AG20443 (cell line): ENCODE measurements at places on chromosomes 3 and 15.

DNA sequence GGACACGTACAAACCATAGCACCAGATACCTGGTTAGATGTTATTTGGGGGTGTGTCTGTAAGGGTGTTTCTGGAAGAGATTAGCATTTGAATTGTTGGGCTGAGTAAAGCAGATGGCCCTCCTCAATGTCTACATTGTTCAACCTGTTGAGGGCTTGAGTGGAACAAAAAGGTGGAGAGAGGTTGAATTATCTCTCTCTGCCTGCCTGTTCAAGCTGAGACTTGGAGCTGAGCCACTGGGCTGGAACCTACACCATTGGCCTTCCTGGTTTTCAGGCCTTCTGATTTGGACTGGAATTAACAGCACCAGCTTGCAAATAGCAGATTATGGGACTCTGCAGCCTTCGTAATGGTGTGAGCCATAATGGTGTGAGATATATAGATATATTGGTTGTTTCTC, 71.3 kb upstream of the CORO2B start:
- DNase-seq: no peak

- DNase-seq: no peak
Observed at GRCh38 chr15:94247789-94248638, 16.7 kb downstream of the MCTP2 start.

- DNase-seq: no peak
Observed at GRCh38 chr15:90037961-90038631, 37.0 kb downstream of the ZNF710 start.

DNA sequence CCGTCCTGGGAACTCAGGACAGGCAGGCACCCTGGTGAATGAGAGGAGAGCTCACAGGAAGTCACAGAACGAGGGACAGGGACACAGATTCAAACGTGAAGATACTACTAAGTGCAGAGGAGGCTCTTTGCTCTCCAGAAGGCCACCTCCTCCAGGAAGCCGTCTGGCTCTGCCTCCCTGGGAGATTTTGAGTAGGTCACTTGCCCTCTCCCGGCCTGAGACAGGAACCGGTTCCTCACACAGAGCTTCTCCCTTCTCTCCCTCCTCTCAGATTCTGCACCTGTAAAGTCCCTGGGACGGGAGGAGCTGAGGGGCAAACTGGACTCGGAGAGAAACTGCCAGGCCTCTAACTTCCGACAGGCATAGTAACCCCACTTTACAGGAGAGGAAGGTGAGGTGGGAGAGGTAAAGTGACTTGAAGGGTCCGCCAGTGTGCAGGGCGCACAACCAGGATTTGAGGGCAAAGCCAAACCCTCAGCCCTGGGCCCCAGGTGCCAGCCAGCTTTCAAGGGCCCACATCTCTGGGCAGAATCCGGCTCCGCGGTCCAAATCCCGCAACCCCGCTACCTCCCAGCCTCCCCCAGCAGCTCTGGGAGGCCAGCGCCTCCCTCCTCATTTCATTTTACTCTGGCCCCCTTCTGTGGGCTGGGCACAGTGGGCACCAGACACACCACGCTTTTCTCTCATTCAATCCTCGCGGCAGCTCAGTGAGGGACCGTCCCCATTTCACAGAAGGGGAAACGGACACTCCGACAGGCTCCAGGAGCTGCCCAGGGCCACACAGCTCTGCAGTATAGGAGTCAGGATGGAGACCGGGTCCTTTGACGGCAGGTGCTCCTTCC, 150.2 kb downstream of the SMAD6 start:
- no peak for DNase-seq

DNA sequence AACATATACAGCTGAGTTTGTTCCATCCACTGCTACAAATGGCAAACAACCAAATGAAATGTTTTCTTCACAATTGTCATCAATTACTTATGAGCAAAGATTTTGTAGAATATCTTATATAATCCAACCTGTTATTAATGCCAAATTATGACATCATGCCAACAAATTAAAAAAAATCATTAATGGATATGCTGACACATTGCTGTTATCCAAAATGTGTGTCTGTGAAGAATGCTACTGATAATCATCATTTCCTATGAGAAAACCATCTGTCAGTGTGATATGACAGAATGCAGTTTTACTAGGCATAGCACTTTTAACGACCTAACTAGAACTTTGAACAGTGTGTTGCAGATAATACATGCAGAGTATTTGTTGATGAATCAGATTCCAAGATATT, 556.5 kb upstream of the KCNMB2 start:
- DNase-seq: no peak

- no peak for DNase-seq
Observed at GRCh38 chr3:172186607-172187006, 147.2 kb downstream of the FNDC3B start.

GRCh38 chr15:57509965-57510364, 81.7 kb upstream of the MYZAP start:
- no peak for DNase-seq

DNA sequence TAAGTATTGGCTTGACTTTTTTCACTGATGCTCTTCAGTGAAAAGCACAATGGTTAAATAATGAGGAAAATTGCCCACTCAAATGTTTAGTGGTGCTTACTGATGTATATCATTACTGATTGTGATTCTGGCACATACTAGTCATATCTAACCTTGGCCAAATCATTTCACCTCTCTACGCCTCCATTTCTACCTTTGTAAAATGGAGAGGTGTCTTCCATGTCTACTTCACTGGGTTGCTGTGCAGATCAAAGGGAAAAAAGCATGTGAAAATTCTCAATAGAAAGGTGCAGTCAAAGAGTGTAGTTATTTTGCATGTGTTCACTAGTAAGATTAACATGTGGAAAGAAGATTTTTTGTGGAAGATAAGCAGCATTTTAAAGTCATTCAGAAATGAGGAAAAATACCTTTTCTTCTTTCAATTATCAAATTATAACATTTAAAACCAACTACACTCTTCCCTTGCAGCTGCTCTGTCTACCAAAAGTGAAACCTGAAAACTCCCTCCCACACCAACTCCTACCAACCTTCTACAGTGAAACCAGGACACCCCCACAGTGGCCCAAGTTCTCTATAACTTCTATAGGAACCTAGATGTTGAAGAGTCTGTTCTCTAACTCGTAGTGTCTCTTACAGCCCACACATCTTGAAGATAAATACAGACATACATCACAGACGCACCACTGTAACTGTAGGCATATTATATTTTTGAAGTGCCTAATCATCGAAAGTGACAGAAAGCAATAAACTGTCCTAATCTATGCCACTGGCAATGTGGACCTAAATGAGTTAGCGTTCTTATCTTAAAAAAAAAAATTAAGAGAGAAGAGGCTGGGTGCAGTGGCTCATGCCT, 1.4 kb downstream of the CD200R1 start:
- DNase-seq: no peak

DNA sequence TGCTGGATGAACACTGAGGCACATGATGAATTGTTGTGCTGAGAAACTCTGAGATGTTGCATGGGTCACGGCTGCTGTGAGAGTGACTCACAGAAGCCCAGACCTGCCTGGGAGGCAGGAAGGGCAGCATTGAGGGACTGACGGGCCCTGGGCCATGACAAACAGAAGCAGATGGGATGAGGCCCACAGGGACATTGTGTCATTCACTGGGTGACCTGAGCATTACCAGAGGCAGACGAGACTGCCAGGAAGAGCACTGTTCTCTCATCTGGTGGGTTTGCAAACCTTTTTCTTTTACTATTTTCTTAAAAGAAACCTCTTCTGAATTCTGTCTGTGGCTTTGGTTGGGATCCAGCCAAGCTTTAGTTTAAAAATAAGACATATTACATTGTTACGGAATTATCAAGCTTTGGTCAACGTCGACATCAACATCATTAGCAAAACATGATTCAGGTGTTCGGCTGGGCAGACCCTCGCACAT, 67.8 kb downstream of the BDH1 start:
- peak; percentile 92 for DNase-seq

DNA sequence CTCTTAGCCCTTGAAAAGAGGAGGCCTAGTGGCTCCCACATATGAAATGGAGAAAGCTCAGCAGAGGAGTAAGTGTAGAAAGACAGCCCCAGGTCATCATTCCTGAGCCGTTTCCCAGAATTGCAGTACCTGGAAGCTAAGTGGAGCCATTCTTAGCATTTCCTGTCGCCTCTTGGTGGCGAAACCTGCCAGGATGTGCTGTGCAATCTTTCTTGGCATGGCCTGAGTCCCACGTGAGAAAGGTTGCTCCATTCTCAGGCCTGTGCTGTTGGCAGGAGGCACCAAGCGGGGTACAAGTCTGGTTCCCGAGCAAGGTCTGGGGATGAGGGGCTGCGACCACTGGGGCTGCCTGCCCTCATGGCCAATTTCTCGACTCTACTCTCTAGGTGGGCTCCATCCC, 207.2 kb upstream of the TPM1 start:
- DNase-seq: no peak
